ENCODE measurements at places on chromosomes 7 and 10.

DNA sequence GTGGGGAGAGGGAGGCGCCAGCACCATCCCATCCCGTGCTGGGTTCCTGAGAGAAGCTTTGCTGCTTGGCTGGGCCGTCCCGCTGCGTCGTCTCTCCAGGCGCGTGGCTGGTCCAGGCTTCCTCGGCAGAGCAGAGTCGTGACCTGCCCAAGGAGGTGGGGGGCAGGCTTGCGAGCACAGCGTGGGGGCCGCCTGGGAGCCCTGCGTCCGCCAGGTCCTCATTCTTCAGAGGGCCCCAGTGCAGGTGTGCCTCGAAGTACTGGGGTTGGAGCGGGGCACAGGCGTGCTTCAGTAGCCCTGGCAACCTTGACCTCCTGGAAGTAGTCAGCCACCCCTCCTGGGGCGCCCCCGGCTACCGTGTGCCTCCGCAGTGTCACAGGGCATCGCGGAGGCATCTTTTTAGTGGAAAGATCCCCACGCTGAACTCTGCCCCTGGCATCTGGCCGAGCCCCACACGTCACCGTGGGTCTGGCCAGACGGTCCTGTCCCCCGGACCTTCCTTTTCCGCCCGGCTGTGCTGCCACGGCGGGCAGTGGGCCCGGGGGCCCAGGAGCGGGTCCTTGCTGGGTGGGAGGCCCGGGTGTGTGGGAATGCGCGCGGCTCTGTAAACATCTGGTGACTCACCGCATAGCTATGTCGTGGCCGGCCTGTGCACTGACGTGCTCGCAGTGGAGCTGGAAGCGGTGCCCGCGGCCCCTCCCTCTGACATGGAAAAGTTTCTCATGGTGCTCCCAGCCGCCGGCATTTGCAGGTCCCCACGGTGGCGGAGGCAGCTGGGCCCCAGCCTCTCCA, 6.4 kb downstream of the MAFK start:
- DNase-seq = no peak

- DNase-seq = no peak
Measured at GRCh38 chr7:43557831-43558495, 24.9 kb upstream of the STK17A start.

DNA sequence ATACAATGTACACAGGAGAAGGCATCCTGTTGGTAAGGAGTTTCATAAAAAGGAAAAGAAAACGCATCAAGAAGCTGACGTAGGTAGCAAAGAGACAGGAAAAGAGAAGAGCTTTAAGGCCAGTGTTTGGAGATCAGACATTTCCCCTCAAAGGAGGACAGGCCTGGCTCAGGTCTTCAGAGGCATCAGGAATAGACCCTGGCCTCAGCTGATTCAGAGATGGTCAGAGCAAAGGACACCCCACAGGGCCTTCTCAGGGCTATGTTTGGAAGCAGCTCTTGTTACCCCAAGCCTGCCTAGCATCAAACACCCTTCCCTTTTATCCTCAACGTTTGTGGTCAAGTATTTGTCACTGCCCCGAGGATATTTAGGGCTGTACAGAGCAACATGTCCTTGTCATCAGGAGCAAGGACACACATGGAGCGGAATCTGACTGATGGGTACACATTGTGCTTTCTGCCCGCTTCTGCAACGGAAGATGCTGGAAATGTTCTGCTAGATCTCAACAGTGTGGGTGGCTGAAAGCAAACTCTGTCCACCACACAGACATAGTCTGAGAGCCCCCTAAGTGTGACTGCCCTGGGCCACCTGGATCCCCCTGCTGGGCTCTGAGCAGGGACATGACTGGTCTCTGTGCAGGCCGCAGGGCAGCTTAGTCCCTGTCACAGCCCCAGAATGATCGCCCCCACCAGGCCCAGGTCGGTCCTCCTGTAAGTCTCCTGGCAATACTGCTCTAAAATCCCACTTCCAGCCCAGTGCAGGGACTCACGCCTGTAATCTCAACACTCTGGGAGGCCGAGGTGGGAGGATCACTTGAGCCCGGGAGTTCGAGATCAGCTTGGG, 1.0 kb upstream of the ZDHHC4 start:
- no peak for DNase-seq

- DNase-seq = no peak
Measured at GRCh38 chr7:124959676-124960075, 30.1 kb upstream of the POT1 start.

GRCh38 chr10:15814565-15814964, 45.7 kb downstream of the MINDY3 start:
- no peak for DNase-seq
